Vagina (tissue), 2 donors: ENCODE measurements at places on chromosomes 7 and 10.

DNA sequence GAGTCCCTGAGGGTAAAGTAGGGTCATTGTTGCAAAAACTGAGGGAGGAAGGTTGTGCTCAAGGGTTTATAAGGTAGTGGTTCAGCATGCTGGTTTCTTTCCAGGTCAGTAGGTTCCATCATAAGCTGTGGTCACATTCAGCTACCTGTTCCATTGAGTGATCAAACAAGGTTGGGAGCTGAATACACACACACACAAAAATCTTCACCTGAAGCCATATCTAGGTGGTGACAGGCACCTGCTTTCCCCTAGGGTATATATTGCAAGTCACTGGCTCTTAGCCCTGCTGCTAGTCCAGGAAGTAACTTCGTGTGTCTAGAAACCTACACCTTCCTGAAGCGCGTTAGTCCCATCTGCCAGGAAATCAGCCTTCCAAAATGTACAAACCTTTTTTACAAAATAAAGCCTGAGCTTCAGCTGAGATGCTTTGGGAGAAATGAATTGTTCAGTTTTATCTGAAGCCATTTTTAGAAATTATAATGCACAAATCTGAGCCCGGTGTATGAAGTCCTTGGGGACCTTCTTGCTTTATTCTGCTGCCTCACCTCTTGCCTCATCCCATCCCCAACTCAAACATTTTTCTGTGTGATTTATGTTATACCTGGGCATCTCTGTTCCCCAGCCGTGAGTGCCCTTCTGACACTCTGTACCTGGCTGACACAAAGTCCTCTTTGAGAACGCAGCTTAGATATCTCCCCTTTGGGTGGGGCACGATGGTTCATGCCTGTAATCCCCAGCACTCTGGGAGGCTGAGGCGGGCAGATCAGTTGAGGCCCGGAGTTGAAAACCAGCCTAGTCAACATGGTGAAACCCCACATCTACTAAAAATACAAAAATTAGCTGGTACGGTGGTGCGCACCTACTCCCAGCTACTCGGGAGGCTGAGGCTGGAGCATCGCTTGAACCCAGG lies 10.6 kb upstream of the LAMTOR4 start:
- no peaks in the 10 kb centered on the region for H3K27me3 ChIP-seq
- no peaks in the 10 kb centered on the region for H3K4me1 ChIP-seq
- no peak overlapping the region for H3K4me3 ChIP-seq
- no peaks in the 10 kb centered on the region for H3K36me3 ChIP-seq
- DNase-seq = no peak
- H3K27ac ChIP-seq = no peak overlapping the region

GRCh38 chr10:75600833-75601232 lies 169.4 kb downstream of the LRMDA start:
- H3K27ac ChIP-seq = no peak overlapping the region
- H3K27me3 ChIP-seq = no peaks in the 10 kb centered on the region
- H3K36me3 ChIP-seq = no peaks in the 10 kb centered on the region
- no peak for DNase-seq

GRCh38 chr7:112422842-112423496 lies 27.3 kb upstream of the IFRD1 start:
- H3K4me1 ChIP-seq = peaks cover 34% of the 10 kb centered on the region
- DNase-seq = no peak
- no peak overlapping the region for H3K4me3 ChIP-seq
- no peaks in the 10 kb centered on the region for H3K36me3 ChIP-seq

DNA sequence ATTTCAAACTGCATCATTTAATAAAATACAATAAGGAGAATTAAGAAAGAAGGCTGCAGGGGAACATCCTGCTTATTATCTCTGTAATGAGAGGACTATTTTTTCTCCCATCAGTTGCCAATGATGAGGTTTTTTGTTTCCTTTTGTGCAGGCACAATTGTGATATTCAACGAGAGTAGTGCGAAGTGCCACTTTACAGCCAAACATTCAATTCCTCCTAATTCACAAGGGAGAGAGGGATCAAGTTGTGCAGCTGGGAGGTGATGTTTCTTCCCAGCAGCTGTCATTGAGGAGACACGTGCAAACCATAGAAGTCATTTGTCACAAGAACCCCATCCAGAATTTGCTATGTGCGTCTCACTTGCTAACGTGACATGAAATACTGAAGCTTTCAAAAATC lies 81.6 kb upstream of the ICA1 start:
- no peaks in the 10 kb centered on the region for H3K4me1 ChIP-seq
- H3K36me3 ChIP-seq = no peaks in the 10 kb centered on the region
- H3K27ac ChIP-seq = no peak overlapping the region
- DNase-seq = no peak
- H3K4me3 ChIP-seq = no peak overlapping the region

- no peak overlapping the region for H3K4me3 ChIP-seq
- H3K36me3 ChIP-seq = no peaks in the 10 kb centered on the region
- H3K27me3 ChIP-seq = no peaks in the 10 kb centered on the region
- no peak for DNase-seq
- H3K4me1 ChIP-seq = no peaks in the 10 kb centered on the region
Observed at GRCh38 chr10:112649006-112649821, 202.2 kb downstream of the VTI1A start.

DNA sequence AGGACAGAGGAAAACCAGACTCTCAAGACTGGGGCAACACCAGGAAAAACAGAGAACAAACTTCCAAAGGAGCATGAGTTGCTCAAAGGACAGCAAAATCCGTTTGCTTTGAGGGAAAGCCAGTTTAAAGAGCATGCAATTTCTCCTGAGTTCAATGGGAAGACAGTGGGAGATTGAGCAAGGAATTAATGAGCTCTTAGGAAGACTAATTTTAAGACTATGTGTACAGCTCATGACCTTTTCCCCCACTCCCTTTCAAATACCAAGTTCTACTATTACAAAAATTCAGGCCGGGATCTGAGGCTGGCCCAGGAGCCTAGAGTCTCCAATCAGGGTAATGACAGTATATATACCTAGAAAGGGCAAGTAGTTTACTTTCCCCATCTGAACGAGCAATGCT lies 79.2 kb downstream of the EPDR1 start:
- peak overlapping the region; percentile 69 for H3K27ac ChIP-seq
- no peak for DNase-seq
- H3K4me1 ChIP-seq = peaks cover 21% of the 10 kb centered on the region
- no peaks in the 10 kb centered on the region for H3K27me3 ChIP-seq
- no peaks in the 10 kb centered on the region for H3K36me3 ChIP-seq

DNA sequence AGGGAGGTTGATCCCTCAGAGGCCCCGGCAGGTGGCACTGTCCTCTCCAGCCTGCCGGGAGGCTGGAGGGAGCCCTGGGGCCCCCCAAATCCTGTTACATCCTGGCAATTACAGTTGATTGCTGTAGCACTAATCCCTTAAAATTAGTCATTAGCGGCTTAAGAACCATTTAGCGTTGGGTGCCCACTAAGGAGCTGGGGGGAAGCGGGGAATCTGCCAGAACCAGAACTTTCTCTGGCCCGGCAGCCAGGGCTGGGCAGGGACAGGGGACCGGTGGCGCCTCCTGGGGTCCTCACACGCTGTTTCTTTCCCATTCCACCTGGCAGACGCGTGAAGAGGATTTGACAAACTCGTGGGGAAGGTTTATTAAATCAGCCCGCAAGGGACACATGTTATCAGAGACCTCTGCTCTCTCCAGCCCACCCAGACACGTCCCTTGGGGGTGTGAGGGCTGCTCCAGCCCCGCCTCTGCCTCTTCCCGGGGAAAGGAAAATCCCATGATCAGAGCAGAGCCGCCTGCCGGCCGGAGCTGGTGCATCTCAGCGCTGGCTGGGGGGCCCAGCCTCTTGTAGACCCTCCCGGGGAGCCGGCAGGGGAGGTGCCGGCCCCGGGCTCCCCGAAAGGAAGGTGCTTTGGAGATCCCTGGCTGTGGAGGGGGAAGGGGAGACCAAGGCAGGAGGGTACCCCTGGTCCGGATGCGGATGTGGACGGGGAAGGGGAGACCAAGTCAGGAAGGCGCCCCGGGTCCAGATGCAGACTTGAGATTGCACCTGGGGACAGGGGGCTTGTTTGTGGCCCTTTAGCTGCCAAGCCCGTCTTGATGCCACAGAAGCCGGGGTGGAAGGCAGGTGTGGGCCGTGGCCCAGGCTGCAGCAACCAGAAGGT lies 142.7 kb downstream of the ELFN1 start:
- H3K4me3 ChIP-seq = no peak overlapping the region
- DNase-seq = no peak
- no peaks in the 10 kb centered on the region for H3K27me3 ChIP-seq
- H3K36me3 ChIP-seq = peaks cover 9% of the 10 kb centered on the region

GRCh38 chr10:43958964-43959363 lies 310.3 kb upstream of the ZNF32 start:
- H3K4me3 ChIP-seq = no peak overlapping the region
- no peak overlapping the region for H3K27ac ChIP-seq
- no peaks in the 10 kb centered on the region for H3K36me3 ChIP-seq

GRCh38 chr10:125035136-125035535 lies 93.2 kb downstream of the ZRANB1 start:
- H3K27me3 ChIP-seq = no peaks in the 10 kb centered on the region
- H3K4me1 ChIP-seq = peaks cover 55% of the 10 kb centered on the region
- H3K27ac ChIP-seq = peak overlapping the region; percentile 56
- no peak for DNase-seq

- no peak overlapping the region for H3K27ac ChIP-seq
- H3K4me3 ChIP-seq = no peak overlapping the region
- no peaks in the 10 kb centered on the region for H3K36me3 ChIP-seq
- no peaks in the 10 kb centered on the region for H3K27me3 ChIP-seq
Observed at GRCh38 chr7:121195010-121195409, 133.8 kb upstream of the WNT16 start.

DNA sequence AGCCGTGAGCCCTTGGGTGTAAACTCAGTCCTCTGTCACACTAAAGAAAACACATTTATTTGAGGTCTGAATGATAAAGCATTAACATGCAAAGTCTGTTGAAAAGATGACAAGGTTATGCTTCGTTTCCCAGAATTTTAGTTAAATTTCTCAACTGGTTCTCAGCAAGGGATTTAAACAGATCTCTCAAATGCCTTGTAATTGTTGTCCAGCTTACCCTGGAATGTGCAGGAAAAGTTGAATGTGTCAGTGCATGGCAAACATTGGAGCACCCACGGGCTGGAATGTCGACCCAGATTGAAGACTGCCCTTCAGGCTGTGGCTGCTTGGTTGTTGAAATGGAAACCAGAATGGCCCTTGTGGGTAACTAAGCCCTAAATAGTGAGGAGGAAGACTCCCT lies 191.8 kb downstream of the TRIL start:
- no peaks in the 10 kb centered on the region for H3K27me3 ChIP-seq
- no peak for DNase-seq
- H3K27ac ChIP-seq = no peak overlapping the region
- no peaks in the 10 kb centered on the region for H3K4me1 ChIP-seq

- H3K36me3 ChIP-seq = no peaks in the 10 kb centered on the region
- peak; percentile 77 for DNase-seq
- H3K27ac ChIP-seq = no peak overlapping the region
- H3K4me3 ChIP-seq = no peak overlapping the region
- no peaks in the 10 kb centered on the region for H3K27me3 ChIP-seq
Observed at GRCh38 chr10:130459011-130459410, 322.8 kb downstream of the GLRX3 start.

GRCh38 chr7:55348502-55348901 lies 16.6 kb upstream of the LANCL2 start:
- H3K27ac ChIP-seq = no peak overlapping the region
- H3K4me3 ChIP-seq = no peak overlapping the region
- H3K36me3 ChIP-seq = no peaks in the 10 kb centered on the region
- DNase-seq = no peak

- no peak overlapping the region for H3K27ac ChIP-seq
- H3K4me3 ChIP-seq = no peak overlapping the region
- H3K27me3 ChIP-seq = no peaks in the 10 kb centered on the region
- H3K36me3 ChIP-seq = no peaks in the 10 kb centered on the region
Observed at GRCh38 chr10:29185050-29185449, 103.8 kb upstream of the LYZL1 start.

DNA sequence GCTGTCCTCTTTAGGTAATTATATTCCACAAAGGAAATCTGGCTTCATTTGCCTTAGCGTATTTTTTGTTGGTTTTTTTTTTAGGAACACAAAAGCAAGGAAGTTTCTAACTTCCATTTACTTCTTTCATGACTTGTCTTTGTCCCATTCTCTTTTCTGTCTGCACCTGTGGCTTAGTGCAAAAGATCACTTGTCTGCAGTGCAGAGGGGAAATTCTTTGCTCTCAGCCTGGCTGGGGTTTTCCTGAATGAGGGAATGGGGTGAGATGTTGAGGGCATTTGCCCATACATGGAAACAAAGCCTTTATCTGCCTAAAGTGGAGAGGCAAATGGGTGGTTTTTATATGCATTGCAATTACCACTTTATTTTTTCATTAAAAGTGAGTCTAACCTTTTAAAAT lies 361.1 kb upstream of the IGFBP3 start:
- no peaks in the 10 kb centered on the region for H3K4me1 ChIP-seq
- no peak overlapping the region for H3K27ac ChIP-seq
- no peaks in the 10 kb centered on the region for H3K27me3 ChIP-seq
- DNase-seq = no peak
- no peaks in the 10 kb centered on the region for H3K36me3 ChIP-seq

DNA sequence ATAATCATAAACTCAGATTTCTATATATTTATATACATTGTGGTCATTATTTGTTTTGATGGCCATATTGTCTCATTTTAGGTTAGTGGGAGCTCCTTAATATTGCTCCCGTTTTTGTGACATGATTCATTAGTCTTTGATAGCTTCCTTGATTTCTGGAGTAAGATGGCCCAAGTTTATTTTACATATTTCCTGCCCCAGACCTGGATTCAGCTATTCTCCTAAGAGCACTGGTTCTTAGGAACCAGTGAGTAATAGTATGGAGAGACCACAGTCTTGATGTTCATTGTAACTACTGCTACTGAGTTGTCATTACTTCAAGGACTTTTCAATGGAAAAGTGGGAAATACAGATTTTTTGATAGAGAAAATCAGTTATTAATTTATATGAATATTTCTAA lies 6.0 kb downstream of the TFPI2 start:
- no peaks in the 10 kb centered on the region for H3K4me1 ChIP-seq
- H3K27me3 ChIP-seq = no peaks in the 10 kb centered on the region
- no peak overlapping the region for H3K4me3 ChIP-seq
- H3K27ac ChIP-seq = no peak overlapping the region

DNA sequence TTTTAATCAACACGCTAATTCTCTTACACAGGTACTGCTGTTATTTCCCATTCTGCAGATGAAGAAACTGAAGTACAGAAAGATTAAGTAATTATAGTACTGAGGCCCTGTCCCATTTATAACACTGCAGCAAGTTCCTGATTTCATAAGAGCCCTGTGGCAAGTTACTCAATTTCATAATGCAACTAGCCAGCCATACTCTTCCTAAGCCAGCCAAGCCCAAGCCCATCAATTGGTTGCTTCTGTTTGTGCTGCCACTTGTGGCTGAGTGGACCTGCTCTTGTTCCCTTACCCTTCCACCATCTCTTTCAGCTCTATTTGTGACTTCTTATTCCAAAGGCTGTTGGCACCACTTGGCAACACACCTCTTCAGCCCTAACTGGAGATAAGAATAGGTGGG lies 19.7 kb upstream of the PRPF18 start:
- no peak for DNase-seq
- no peaks in the 10 kb centered on the region for H3K4me1 ChIP-seq
